T1000 (cell line): ENCODE measurements at places on chromosomes 4 and X.

DNA sequence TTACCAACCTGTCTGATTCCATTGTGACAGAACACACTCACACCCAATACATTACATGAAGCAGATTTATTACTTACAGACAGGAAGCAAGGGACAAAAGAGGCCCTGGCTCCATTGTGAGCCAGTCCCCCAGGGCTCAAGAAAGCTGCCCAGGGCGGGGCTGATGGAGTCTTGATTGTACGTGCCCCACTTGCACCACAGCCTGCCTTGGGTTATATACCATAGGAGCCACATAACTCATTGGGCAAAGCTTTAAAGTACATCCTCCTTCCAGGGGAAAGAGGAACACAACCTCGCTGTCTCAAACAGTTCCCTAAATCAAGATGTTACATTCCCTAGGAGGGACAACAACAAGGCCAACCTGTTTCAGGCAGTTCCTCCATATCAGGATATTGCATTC lies 3.4 kb upstream of the ZRSR2 start:
- no peak for DNase-seq

- DNase-seq: no peak
These were observed 465 bp downstream of the BMPR1B start for GRCh38 chr4:94758141-94758699.

- no peak for DNase-seq
These were observed 189.6 kb downstream of the TMEM47 start for GRCh38 chrX:34467437-34467836.

DNA sequence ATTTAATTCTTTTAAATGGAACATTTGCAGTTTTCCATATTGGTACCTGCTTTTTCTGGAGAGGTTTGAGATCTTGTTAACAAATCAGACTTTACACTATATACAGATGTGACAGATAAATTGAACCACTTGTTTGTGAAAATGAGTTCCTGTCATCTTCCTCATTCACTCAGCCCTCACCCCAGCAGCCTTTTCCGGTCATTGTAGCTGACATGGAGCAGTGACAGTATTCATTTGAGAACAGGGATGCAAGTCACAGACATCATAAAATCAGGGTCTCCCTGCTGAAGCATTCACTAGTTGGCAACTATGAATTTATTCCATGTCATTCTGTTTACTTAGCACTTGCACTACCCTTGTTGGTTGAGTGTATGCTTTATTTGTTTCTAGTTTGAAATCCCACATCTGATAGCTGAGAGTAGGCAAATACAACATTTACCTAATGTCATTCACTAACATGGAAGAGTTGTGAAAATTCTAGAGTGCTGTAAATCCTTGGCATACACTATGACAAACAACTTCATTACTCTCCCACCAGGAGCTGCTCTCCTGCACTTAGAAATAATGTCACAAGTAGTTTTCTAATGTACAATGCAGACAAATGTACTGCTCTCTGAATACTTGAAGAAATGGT lies 78.9 kb downstream of the UGT8 start:
- no peak for DNase-seq

DNA sequence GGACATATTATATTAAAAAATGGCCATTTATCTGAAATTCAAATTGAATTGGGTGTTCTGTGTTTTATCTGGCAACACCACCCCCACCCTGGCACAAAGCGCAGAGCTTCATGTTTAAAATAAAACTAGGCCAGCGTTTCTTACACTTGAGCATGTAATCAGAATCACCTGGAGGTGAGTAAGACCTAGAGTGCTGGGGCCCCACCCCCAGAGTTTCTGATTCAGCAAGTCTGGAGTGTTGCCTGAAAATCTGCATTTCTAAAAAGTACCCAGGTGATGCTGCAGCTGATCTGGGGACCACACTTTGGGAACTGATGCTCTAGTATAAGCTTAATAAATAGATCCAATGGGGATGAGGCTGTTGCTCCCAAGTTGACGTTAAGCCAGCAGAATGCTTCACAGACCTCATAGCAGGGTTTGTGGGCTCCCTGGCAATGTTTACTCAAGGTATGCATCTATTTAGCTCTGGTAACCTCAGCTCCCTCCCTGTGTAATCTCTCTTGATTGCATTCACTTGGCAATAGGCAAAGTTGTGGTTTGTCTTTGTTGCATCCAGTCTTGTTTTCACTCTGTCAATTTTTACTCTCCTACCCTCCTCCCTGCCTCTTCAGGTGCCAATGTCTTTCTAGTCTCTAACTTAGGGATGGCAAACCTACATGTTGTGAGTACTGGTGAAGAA lies 99.8 kb upstream of the TEX13D start:
- DNase-seq: no peak

DNA sequence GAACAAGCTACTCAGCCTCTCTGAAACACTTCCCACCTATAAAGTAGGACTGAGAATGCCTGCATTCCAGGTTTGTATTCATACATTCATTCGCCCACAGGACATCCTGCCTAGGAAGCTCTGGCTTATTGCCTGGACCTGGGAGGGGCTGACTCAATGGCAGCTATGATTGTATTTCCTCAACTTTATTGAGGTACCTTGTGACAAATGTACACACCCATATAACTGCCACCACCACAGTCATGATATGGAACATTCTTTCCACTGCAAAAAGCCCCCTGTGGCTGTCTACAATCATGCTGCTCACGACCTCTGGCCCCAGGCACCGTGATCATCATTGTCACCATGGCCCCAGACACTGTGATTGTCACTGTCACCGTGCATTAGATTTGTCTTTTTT lies 68.3 kb downstream of the ABLIM2 start:
- DNase-seq: no peak

DNA sequence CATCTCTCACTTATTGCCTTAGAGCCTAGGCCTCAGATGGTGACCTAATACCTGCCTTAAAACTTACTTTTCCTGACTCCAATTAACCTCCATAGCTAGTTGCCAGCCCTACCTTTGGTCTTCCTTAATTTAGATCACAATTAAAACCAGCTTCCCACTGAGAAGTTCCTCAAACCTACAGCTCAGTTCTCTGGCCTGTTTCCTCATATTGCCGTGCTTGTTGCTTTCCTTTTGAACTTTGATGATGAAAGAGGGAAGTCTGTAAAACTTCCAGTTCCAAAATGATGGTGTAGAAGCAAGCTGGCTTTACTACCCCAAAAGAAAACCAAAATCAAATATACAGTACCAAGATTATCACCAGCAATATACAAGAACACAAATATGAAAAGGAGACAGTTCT lies 28.9 kb upstream of the CAMK2D start:
- DNase-seq: no peak

- DNase-seq: no peak
These were observed 44.1 kb downstream of the TMEM164 start for GRCh38 chrX:110046971-110047370.

GRCh38 chr4:176549161-176549865 lies 229.5 kb downstream of the SPCS3 start:
- no peak for DNase-seq

DNA sequence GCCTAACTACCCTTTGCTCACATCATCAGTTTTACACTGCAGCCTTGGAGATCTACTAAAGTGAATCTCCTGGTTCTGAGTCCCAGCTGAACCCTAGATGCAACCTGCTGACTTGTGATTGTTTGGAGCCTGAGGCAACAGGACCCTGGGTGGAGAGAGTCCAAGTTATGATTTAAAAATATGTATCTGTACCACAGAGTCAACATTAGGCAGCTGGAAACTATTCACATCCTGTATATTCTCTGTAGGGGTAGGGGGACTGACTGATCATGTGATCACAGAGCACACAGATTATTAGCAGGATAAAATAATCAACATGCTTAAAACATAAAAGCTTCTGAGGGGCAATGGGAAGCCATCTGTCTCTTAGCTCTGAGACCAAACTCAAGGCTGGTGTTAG lies 52.1 kb downstream of the CT47B1 start:
- DNase-seq: no peak

DNA sequence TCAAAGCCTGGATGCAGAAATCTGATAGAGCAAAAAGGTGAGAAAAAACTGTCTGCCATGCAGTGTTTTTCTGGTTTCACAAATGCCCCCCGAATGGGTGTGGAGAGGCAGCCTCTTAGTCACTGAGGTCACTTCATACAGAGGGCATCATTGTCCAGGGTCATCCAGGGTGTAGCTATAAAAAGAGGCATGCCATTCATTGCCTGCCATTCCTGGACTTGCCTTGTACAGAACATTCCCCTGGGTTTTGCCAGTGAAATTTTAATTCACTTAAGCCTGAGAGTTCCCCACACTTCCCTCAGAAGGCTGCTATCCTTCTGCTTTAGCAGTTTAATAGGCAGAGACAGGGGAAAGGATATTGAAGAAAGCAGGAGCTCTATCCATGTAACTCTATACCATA lies 230.3 kb downstream of the UNC5C start:
- DNase-seq: peak; percentile 35

DNA sequence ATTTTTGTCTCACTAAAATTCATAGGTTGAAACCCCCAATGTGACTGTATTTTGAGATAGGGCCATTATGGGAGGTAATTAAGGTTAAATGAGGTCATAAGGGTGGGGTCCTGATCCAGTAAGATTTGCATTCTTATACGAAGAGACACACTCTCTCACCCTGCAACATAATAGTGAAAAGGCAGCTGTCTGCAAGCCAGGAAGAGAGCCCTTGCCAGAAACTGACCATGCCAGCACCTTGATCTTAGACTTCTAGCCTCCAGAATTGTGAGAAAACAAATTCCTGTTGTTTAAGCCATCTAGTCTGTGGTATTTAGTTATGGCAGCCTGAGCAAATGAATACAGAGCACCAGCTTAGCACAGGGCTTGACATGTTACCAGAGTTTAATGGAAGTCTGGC lies 17.5 kb upstream of the IGSF1 start:
- no peak for DNase-seq

DNA sequence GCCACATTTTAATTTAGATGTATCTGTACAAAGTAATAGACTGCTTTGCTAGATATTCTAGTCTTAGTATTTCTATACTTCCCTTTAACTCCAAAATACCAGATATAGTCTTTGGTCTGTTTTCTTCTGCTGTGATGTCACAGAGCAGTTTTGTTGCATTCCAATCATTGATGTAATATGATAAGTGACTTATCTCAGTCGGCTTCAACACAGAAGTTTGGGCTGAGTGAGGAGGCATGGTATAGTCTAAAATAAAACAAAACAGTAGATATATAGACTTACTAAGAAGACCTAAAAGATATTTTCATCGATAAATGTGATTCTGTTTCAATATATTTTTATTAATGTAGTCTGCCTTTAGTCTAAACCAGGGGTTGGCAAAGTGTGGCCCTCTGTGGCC lies 169.9 kb downstream of the DCK start:
- no peak for DNase-seq

- no peak for DNase-seq
These were observed 379.8 kb downstream of the DCAF12L2 start for GRCh38 chrX:125786316-125786715.

DNA sequence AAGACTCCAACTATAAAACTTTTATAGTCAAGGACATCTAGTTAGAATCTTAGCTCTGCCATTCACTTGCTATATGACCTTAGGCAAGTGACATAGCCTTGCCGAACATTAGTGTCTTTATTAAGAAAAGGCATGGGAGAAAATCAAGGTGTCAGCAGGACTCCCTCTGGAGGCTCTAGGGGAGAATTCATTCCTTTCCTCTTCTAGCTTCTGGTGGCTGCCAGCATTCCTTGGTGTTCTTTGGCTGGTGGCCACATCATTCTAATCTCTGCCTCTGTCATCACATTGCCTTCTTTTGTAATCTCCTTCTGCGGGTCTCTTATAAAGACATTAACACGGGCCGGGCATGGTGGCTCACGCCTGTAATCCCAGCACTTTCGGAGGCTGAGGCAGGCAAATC lies 99.8 kb downstream of the PPP1R2C start:
- DNase-seq: no peak

DNA sequence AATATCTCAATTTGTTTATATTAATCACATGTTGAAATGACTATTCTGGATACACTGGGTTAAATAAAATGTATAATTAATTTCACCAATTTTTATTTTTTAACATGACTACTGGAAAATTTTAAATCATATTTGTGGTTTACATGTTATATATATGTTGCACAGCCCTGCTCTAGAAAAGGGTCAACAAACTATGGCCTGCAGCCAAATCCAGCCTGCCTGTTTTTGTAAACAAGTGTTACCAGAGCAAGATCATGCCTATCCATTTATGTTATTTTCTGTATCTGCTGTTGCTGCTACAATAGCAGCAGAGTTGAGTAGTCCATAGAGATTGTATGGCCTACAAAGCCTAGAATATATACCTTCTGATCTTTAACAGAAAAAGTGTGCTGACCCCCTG lies 1.2 kb downstream of the TCEANC start:
- no peak for DNase-seq

DNA sequence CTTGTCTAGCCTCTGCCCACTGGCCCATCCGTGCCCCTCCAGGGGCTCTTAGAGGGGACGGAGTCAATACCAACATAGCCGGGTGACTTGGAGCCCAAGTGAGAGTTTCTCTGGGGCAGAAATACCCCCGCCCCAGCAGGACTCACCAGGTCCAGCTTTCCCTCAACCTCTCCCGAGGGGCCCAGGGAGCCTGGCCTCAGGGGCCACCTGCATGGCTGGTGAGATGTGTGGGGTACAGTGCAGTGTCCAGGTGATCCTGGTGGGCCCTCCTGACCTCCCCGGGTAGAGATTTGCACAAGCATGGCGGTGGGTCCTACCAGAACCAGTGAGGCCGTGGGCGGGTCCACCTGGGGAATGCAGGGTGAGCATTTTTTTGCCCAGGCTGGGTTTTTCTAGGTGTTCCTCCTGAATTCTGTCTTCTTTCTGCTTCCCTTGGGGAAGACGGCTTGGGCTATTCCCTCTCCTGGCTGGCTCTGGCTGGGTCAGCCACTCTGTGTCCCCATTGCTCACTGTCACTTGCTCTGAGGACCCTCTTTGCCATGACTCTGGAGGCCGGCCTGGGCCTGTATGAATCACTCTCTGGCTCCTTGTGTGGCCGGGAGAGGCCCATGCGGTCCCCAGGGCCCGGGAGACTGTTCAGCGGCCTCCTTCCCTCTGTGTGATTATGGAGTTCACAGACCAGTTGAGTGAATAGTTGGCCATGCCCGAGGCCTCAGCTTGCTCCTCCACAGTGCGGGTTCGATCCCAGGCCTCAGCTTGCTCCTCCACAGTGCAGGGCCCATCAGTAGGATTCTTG lies 71.0 kb upstream of the NKX1-1 start:
- no peak for DNase-seq
